ENCODE measurements at places on chromosomes 7 and 10.
A peak's percentile ranks its signal among the peaks of the same experiment; 100 is the strongest.

GRCh38 chr10:69960606-69960987 is 92.0 kb upstream of the MACROH2A2 start:
- no peak for DNase-seq

GRCh38 chr10:128643658-128644057 is 517.4 kb upstream of the MKI67 start:
- no peak for DNase-seq

- no peak for DNase-seq
Observed at GRCh38 chr7:90402785-90403173, 482 bp upstream of the CLDN12 start.

DNA sequence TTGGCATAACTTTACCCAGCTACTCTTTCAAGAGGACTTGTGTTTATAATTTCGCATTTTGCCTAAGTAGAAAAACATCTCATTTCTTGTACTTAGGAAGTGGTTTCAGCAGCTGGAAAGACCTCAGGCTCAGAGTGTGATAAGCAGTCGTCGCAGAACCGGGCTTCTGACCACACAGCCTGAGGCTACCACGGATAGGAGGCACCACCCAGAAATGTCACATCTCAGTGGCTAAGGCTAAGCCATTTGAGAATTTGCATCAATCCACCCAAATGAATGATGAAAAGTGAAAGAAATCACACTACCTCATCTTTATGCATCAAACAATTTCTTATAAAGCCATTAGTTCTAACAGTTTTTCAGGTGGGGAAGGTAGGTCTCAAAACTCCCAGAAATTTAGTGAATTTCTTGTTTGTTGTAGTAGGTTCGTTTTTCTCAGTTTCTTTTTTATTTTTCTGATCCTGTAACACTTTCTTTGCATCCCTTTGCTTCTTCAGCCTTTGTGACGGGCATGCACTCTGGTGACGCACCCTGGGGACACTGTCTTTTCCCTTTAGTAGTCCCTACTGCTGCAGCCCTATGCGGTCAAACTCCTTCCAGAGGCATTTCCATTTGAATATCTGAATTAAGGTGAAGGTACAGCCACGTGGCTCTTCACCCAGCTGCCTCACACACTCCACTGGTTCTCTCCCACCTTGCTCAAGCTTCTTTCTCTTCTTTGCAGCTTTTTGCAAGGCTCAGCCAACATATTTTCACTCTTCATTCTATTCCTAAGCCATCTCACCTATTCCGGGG is 68.5 kb downstream of the MAP3K8 start:
- DNase-seq, result no peak

DNA sequence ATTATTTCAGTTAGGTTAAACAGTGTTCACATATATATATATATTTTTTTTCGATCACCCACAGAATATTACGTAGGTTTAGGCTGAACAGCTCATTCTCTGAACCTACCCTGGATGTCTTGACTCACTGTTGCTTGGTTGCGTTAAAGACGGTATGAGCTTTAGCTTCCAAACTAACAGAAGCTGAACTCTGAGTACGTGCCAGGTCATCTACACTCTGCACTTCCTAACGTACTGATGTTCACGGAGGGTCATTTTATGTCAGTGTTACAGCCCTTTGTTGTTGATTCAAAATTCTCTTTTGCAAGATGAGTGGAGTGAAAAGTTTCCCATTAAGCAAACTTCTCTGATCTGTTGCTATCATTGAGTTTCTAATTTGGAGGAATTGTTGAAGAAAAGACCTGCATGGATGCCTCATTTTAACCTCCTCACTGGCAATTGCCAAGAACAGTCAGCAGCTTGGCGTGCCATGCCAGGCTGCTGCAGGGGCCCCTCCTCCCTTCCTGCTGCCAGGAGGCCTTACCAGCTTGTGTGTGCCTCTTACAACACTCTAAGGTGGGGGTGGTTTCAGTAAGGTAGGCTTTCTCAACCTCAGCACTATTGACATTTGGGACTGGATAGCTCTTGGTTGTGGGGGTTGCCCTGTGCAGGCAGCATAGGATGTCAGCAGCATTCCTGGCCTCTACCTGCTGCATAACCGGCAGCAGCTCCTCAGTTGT is 44.3 kb downstream of the INSYN2A start:
- no peak for DNase-seq

- DNase-seq, result no peak
Observed at GRCh38 chr10:121873236-121873635, 54.6 kb downstream of the ATE1 start.

- DNase-seq, result no peak
Observed at GRCh38 chr7:134184767-134185166, 57.6 kb downstream of the LRGUK start.

DNA sequence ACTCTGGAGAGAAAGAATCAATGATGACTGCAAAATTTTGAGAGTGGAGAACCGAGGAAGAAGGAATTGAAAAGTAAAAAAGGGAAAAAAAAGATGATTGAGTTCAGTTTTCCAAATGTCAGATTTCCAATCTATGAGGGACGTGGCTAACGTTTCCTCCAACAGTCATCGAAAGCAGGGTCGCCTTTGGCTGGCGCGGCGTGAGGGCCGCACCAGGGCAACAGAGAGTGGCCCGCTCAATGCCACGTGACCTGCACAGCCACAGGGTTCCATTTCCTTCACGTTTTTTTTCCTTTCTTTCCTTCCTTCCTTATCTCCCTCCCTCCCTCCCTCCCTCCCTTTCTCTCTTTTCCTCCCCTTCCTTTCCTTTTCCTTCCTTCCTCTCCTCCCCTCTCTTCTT is 101.9 kb downstream of the WDR37 start:
- DNase-seq, result no peak

- DNase-seq, result no peak
Observed at GRCh38 chr10:122045212-122045611, 56.2 kb downstream of the TACC2 start.

- no peak for DNase-seq
Observed at GRCh38 chr10:84217746-84218145, 7.6 kb downstream of the LRIT2 start.

GRCh38 chr7:23332910-23333612 is 33.9 kb downstream of the MALSU1 start:
- no peak for DNase-seq

DNA sequence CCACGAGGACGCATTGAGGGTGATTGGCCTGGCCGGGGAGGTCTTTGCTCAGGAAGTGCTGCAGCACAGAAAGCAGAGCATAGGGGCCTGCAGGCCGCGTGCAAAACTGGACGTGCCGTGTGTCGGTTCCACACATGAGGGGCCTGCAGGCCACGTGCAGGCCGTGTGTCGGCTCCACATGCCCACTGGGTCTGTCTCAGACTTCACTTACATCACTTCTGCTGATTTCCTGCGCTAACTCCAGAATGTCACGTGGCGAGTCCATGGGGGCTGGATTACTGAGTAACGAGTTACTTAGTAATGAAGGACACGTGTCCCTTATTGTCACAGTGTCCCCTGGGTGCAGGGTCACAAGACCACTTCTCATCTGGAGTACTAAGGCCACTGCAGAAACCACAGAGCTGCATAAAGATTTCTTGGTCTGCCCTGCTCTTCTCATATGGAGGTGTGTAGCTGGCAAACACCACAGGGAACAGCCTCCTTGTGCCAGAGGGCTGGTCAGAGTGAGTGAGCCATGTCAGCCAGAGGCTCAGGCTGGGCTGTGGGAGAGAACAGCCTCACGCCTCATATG is 60.8 kb downstream of the GDI2 start:
- no peak for DNase-seq

- no peak for DNase-seq
Observed at GRCh38 chr10:71040343-71040742, 152.0 kb upstream of the PCBD1 start.

DNA sequence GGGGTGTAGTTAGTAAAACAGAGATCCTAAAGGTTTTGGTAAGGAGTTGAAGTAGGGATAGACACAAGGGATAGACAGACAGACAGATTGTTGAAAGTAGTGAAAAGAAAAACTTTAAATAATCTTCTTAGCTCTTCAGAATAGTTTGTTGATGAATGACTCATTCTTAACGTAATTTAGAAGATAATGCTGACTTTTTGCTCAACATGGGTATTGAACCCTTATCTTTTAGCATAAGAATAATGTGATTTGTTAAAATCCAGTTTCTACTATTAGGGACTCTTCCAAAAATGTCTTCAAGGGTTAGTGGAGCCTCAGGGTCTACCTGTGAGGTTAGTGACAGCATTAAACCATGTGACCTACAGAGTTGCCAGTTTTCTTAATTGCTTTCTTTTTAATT is 411.2 kb downstream of the ETV1 start:
- no peak for DNase-seq

DNA sequence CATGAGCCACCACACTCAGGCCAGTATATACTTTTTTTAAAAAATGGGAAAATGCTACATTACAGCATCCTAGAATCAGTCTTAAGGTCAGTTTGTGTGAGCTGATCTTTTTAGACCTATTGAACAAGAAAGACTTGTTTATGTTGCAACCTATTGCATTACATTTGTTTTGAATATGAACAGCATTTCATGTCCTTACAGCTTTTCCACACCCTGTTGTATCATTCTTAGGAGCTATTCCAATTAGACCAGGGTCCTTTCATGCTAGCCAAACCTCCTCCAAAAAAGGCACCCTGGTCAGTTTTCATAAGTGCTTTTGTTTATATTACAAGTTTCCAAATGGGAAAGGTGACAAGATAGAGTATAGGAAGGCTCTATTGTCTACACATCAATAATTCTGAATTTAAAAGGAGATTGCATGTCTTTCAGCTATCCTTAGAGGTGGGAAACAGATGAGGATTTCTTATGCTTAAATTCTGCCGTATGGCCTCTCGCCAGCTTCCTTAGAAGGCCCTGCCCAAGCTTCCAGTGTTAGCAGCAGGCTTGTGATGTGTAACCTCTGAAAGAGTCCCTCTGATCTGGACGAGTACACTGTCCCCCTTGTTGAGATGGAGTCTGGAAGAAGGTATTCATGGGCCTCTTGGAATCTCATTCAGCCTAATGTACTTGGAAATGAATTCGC is 171.9 kb downstream of the OTUD1 start:
- no peak for DNase-seq

DNA sequence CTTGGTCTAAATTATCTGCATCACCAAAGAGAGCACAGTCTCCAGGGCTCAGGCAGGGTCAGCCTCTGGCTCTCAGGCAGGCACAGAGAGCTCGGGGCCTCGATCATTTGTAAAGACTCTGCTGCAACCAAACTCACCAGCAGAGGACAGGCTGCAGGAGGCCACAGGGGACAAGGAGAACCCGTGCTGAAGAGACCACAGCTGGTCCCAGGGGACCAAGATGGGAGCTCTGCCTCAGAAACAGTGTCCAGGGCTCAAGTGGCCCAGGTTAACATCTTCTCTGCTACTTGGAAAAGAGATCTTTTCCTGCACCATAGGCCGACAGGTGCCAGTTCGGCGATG is 543.2 kb downstream of the PTPRN2 start:
- no peak for DNase-seq

GRCh38 chr10:64486149-64486548 is 964.9 kb downstream of the REEP3 start:
- peak; percentile 30 for DNase-seq

GRCh38 chr10:53370347-53370746 is 597.8 kb upstream of the MBL2 start:
- no peak for DNase-seq

GRCh38 chr7:44388089-44388970 is 62.9 kb upstream of the CAMK2B start:
- no peak for DNase-seq

DNA sequence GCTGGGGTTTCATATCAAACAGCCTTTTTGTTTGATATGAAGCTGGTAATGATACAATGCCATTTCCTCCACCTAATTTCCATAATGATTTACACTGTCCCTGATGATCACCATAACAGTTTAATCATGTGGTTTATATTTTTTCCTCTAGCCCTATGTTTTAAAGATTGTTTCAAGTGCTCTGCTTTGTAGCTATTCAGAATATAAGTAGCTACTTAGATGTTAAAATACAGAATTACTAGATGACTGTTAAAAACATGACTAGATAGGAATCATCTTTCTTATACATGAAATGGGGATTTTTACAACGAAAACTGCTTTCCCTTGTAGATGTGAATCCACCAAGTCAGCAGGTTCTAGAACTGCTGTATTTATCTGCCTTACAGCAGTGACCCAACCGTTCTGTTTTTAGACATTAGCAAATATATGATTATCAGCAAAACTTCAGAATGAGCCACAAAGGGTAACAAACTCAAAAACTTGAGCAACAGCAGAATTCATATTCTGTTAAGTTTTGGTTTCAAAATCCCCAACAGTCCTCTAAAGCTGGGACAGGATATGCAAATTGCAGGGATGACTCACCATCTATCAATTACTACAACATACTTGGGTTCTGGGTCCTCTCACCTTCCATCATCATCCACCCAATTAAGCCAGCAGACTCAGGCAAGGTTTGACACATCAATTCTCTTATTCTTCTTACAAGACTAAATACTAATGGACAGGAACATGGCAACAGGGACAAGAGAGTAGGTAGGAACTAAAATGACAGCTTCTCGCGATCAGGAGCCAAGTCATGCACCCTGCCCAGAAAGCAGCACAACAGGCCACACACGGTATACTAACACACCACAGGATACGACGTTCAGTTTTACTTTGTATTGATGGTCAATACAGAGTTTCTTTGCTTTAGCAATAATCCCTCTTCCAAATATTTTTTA is 83.9 kb downstream of the PIP4K2A start:
- DNase-seq, result no peak

DNA sequence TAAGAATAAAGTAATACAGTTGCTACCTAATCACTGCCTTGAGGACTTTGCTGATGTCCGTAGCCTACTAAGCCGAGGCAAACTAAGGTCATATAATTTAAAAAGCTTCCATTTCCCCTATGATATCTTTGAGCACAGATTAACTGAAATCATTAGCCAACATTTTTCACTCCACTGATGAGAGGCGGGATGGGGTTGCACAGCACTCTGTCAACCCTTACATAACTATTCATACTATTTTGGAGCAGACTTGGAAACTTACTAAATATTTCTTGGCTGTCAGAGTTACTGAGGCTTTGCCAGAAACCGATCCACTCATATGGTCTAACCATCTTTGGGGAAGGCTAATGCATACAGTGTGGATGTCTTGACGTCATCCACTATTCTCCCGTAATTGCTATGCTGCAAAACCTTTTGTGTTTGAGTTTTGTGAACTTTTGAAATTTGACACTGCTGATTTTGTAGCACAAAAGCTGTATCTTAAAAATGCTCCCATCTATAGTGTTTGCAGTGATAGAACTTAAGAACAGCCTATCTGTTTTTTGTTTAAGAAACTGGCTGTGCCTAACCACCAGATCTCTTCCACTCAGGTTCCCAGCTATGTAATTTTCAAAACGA is 248.7 kb downstream of the TSPAN12 start:
- no peak for DNase-seq

- DNase-seq, result no peak
Observed at GRCh38 chr7:30634193-30634626, 39.5 kb downstream of the GARS1 start.

GRCh38 chr10:110475722-110476515 is 21.8 kb upstream of the DUSP5 start:
- DNase-seq, result no peak

DNA sequence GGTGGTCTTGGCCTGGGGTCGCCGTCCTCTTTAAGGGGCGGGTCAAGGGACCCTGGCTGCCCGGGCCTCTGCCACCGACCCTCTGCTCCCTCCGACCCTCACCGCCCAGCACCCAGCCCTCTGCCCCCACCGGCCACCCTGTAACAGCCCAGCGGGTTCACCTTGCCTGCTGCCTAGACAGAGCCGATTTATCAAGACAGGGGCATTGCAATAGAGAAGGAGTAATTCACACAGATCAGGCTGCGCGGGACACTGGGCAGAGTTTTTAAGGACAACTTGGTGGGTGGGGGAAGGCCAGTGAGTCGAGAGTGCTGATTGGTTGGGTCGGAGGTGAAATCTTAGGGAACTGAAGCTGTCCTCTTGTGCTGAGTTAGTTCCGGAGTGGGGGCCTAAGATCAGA is 779 bp upstream of the ADCK2 start:
- DNase-seq, result no peak

- no peak for DNase-seq
Observed at GRCh38 chr7:7565746-7566650, 686 bp upstream of the MIOS start.

All from non-pigmented ciliary epithelial cell (primary cell).